Natural killer cell (primary cell): ENCODE measurements at places on chromosomes 2 and 18. TPM values are rescaled to one million over a fixed set of nuclear protein-coding genes. Genes with fewer than 3 reads are reported as not detected.

DNA sequence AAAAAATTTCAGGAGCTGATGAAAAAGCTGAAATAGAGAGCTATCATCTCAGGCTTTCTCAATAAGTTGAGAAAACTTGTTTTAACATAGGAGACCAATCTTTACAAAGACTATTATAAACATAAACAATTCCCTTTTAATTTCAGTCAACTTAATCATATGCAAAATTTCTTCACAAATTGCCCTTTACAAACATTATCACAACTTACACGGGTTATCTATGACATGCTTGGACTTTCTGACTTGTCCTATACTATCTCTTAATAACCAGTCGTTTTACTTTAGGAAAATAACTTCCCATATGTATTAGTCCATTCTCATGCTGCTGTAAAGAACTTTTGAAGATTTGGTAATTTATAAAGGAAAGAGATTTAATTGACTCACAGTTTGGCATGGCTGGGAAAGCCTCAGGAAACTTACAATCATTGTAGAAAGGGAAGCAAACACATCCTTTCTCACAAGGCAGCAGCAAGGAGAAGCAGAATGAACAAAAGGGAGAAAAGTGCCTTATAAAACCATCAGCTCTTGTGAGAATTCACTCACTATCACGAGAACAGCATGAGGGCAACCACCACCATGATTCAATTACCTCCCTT lies 1583.7 kb upstream of the CELF4 start:
- H3K36me3 ChIP-seq, result no peaks in the 10 kb centered on the region
- H3K27me3 ChIP-seq, result no peaks in the 10 kb centered on the region
- no peak overlapping the region for H3K4me3 ChIP-seq
- no peak overlapping the region for H3K27ac ChIP-seq
- no peaks in the 10 kb centered on the region for H3K4me1 ChIP-seq
- DNase-seq, result no peak

DNA sequence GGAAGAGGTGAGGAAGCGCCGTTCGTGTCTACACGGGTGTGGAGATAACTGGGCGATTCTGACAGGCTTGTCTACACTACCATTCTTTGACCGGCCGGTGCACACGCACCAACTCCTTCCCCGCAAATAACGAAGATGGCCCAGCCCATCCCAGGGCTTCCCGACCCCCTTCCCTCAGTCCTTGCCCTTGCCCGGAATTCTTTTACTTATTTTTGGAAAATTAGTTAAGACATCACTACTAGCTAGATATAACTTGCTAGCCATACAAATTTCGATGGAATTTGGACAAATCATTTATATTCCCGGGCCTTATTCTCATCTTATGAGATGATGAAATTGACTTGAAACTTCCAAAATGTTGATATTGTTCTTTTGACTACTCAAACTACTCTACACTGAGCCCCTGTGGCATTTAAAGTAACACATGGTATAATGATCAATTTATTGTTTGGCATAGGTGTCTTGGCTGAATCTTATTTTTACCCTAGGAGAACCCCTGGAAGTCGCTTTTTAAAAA lies 1.3 kb downstream of the ERICH2 start:
- H3K27ac ChIP-seq, result no peak overlapping the region
- H3K4me3 ChIP-seq, result peak overlapping the region; percentile 50
- no peak for DNase-seq
- peaks cover 9% of the 10 kb centered on the region for H3K27me3 ChIP-seq
- peaks cover 14% of the 10 kb centered on the region for H3K4me1 ChIP-seq

DNA sequence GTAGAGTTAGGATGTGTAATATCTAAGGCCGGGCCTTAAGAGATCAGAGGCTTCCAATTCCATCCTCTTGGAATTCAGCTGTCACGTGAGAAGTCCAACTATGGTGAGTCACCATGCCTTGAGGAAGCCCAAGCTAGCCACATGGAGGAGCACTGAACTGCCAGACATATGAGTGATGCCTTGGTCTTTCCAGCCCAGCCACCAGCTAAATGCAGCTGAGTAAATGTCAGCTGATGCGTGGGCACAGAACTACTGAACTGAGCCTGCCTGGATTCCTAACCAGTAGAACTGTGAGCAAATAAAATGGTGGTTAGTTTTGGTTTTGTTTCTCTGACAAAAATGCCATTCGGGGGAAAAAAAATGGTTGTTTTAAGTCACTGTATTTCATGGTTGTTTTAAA lies 153.7 kb upstream of the SERTAD2 start:
- no peak overlapping the region for H3K4me3 ChIP-seq
- no peaks in the 10 kb centered on the region for H3K27me3 ChIP-seq
- no peaks in the 10 kb centered on the region for H3K36me3 ChIP-seq
- H3K27ac ChIP-seq, result no peak overlapping the region
- no peaks in the 10 kb centered on the region for H3K4me1 ChIP-seq

DNA sequence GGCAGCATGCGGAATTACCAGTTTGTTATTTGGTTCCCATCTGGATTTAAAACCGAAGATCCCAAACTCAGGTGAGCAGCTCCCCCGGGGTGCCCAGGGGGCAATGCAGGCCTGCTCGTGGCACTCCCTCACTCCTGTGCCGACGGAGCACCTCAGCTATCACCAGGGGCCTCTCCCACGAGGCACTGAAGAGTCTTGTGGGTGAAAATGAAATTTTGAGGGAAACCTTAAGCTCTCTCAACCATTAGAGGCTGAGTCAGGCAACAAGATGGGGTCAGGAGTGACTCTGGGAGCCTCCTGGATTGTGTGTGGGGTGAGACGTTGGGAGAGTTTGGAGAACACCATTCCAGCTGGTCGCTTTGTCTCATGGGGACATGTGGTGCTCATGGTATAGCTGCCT lies 189.0 kb downstream of the PRKCE start:
- H3K4me3 ChIP-seq, result no peak overlapping the region
- no peak overlapping the region for H3K27ac ChIP-seq
- no peaks in the 10 kb centered on the region for H3K27me3 ChIP-seq
- DNase-seq, result no peak
- H3K36me3 ChIP-seq, result no peaks in the 10 kb centered on the region

GRCh38 chr2:190050001-190050400 lies 12.5 kb downstream of the MSTN start:
- DNase-seq, result no peak
- H3K4me1 ChIP-seq, result no peaks in the 10 kb centered on the region
- no peaks in the 10 kb centered on the region for H3K27me3 ChIP-seq
- H3K27ac ChIP-seq, result no peak overlapping the region

- no peaks in the 10 kb centered on the region for H3K27me3 ChIP-seq
- no peak for DNase-seq
- no peaks in the 10 kb centered on the region for H3K36me3 ChIP-seq
- no peaks in the 10 kb centered on the region for H3K4me1 ChIP-seq
- H3K4me3 ChIP-seq, result no peak overlapping the region
Measured at GRCh38 chr2:18871430-18871829, 282.1 kb upstream of the NT5C1B start.

- H3K36me3 ChIP-seq, result no peaks in the 10 kb centered on the region
- no peak overlapping the region for H3K27ac ChIP-seq
- H3K4me3 ChIP-seq, result no peak overlapping the region
- H3K27me3 ChIP-seq, result no peaks in the 10 kb centered on the region
Measured at GRCh38 chr2:181037922-181038321, 57.5 kb downstream of the UBE2E3 start.

- H3K27ac ChIP-seq, result no peak overlapping the region
- no peaks in the 10 kb centered on the region for H3K36me3 ChIP-seq
- no peak for DNase-seq
- H3K4me3 ChIP-seq, result no peak overlapping the region
- H3K4me1 ChIP-seq, result peaks cover 21% of the 10 kb centered on the region
- peaks cover 32% of the 10 kb centered on the region for H3K27me3 ChIP-seq
Measured at GRCh38 chr18:5628512-5629255, 84.9 kb upstream of the EPB41L3 start.

- H3K27ac ChIP-seq, result no peak overlapping the region
- DNase-seq, result no peak
- no peaks in the 10 kb centered on the region for H3K4me1 ChIP-seq
- H3K27me3 ChIP-seq, result no peaks in the 10 kb centered on the region
Measured at GRCh38 chr2:210049831-210050230, 47.4 kb downstream of the RPE start.

DNA sequence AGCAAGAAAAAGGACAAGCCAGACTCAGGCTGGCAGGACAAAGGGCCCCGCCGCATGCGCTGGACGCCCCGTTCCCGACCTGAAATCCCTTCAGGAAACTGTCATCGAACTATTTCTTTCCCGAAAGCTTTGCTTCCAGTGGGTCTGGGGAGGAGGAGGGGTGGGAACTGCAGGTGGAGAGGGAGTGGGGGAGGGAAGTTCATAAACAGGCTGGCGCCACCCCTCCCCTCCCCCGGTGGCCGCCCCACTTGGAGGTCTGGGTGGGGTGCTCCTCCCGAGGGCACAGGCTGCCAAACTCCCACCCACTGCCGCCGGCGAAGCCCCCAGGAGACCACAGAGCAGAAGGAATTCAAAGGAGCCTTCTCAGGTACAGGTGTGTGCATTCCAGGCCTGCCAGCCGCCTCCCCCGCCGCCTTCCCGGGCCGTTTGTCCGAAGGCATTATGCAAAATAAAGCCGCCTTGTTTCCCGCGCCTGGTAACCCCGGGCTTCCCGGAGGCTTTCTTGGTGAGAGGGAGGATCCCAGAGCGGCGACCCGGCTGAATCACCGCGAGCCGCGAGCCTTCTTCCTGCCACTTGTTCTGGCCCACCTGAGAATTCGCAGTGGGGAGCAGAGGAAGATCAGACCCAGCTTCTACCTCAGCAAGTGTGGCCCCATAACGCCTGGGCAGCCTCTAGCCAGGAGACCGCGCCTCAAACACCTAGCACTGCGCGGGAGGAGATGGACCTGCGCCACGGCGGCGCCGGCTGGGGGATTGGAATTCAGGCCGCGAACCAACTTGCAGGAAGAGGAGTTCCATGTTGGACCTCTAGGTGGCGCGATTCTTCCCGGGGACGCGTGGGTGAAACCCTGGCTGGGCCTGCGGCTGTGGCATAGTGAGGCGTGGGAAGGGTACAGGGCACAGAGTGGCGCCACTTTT lies 101.9 kb downstream of the FOXI3 start:
- no peaks in the 10 kb centered on the region for H3K36me3 ChIP-seq
- DNase-seq, result peak; percentile 79
- H3K27me3 ChIP-seq, result peaks cover 7% of the 10 kb centered on the region
- peaks cover 7% of the 10 kb centered on the region for H3K4me1 ChIP-seq
- H3K4me3 ChIP-seq, result peak overlapping the region; percentile 18
- no peak overlapping the region for H3K27ac ChIP-seq

DNA sequence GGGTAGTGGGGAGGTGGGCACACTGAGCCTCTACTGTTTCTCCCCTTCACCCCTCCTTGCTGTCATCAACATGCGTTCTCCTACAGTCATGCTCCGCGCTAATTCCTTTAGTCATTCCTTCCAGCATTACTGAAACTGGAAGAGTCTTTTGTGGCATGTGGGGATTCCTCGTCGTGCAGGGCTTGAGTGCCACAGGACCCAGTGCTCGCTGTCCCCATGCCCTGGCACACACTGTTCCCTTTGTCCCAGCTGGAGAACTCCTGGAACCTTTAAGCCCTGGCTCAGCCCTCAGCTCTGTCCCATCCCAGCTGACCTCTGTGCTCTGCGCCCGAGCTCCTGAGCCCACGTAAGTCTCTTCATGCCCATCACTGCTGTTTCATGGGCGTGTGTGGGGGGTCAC lies 42.1 kb downstream of the ODC1 start:
- DNase-seq, result no peak
- H3K27ac ChIP-seq, result no peak overlapping the region
- peaks cover 59% of the 10 kb centered on the region for H3K4me1 ChIP-seq
- H3K27me3 ChIP-seq, result no peaks in the 10 kb centered on the region
- no peak overlapping the region for H3K4me3 ChIP-seq

DNA sequence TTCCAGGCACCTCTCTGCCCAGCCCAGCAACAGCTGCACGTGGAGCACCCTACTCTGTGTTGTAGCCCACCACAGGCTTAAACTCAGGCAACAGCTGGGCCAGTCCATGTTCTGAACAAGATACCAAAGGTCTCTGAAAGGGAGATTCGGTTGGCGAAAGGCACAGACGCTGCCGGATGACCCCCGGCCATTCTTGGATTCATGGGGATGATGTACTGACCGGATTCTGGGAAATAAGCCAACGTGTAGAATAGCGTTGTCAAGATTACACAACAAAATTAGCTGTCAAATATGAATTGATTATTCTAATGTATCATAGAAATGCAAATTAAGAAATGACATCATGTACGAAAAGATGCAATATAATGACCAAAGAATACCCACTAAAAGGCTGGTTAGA lies 283.0 kb upstream of the PXDN start:
- no peaks in the 10 kb centered on the region for H3K27me3 ChIP-seq
- H3K4me3 ChIP-seq, result no peak overlapping the region
- DNase-seq, result no peak
- H3K27ac ChIP-seq, result no peak overlapping the region
- H3K36me3 ChIP-seq, result no peaks in the 10 kb centered on the region
- H3K4me1 ChIP-seq, result no peaks in the 10 kb centered on the region

- H3K36me3 ChIP-seq, result no peaks in the 10 kb centered on the region
- H3K4me3 ChIP-seq, result no peak overlapping the region
- no peaks in the 10 kb centered on the region for H3K27me3 ChIP-seq
- H3K27ac ChIP-seq, result no peak overlapping the region
- DNase-seq, result no peak
Measured at GRCh38 chr18:36769611-36770314, 59.0 kb downstream of the TPGS2 start.

GRCh38 chr18:45287531-45287930 lies 327.7 kb upstream of the SLC14A2 start:
- H3K4me1 ChIP-seq, result no peaks in the 10 kb centered on the region
- no peak overlapping the region for H3K27ac ChIP-seq
- DNase-seq, result no peak
- H3K27me3 ChIP-seq, result no peaks in the 10 kb centered on the region

GRCh38 chr2:237533668-237534161 lies 32.7 kb upstream of the PRLH start:
- no peak overlapping the region for H3K4me3 ChIP-seq
- no peak for DNase-seq
- H3K27ac ChIP-seq, result no peak overlapping the region
- no peaks in the 10 kb centered on the region for H3K4me1 ChIP-seq
- no peaks in the 10 kb centered on the region for H3K27me3 ChIP-seq

- no peaks in the 10 kb centered on the region for H3K4me1 ChIP-seq
- H3K4me3 ChIP-seq, result no peak overlapping the region
- DNase-seq, result no peak
- H3K36me3 ChIP-seq, result no peaks in the 10 kb centered on the region
- H3K27ac ChIP-seq, result no peak overlapping the region
Measured at GRCh38 chr2:145351864-145352425, 832.0 kb upstream of the ZEB2 start.

DNA sequence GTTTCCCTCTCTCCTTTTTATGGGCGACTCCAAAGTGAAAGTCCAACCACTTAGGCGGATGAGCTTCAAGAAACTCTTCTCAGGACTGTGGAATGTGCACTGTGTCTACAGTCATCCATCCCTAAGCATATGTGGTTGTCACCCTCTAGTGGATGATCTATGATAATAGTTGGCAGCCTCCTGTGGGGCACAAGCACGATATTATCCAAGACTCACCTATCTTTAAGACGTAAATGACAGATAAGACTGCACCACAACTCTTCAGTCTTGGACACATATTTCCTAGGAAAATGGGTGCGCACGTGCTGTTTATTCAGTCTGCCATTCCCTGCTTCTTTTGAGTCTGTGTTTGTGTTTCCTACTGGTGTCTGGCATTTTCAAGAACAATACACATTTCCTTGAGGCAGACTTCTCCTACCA lies 145.5 kb upstream of the CTAGE1 start:
- H3K27me3 ChIP-seq, result peaks cover 35% of the 10 kb centered on the region
- H3K27ac ChIP-seq, result no peak overlapping the region
- no peaks in the 10 kb centered on the region for H3K36me3 ChIP-seq
- peaks cover 15% of the 10 kb centered on the region for H3K4me1 ChIP-seq
- DNase-seq, result peak; percentile 70

The FAP gene
- total RNA-seq, result not detected

The BOLL gene
- not detected for total RNA-seq

The NPAS2 gene
- not detected for total RNA-seq

The ATP6V1B1 gene
- total RNA-seq, result not detected

The CNOT9 gene
- total RNA-seq, result 66.7 TPM

The KCNIP3 gene
- total RNA-seq, result not detected

The PROKR1 gene
- not detected for total RNA-seq
